ENCODE measurements at places on chromosomes 7 and 10. TPM values are rescaled to one million over a fixed set of nuclear protein-coding genes. Genes with fewer than 3 reads are reported as not detected.
A peak's percentile ranks its signal among the peaks of the same experiment; 100 is the strongest.

The MTERF1 gene
- polyA plus RNA-seq: 12.5 TPM

The IFT22 gene
- 19.4 TPM for polyA plus RNA-seq

GRCh38 chr10:43068471-43069210, 8.2 kb upstream of the RET start:
- no peaks in the 10 kb centered on the region for H3K36me3 ChIP-seq
- no peaks in the 10 kb centered on the region for H3K4me1 ChIP-seq
- DNase-seq: no peak

The GIMAP6 gene
- 0.31 TPM for polyA plus RNA-seq

DNA sequence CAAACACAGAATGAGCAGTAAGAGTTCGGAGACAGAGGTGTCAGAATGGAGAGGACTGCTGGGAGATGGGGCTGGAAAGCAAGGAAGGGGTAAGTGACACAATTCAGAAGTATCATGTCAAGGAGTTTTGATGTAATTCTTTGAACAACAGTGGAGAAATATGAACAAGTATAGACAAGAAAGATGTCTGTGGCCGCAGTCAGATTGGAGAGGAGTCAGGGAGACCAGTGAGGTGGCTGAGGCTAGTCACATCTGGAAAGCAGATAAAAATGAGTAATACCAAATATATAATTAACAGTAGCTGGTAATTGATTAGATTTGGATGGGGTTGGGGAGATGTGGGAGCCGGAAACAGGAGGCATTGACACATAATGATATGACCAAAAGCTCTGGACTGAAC, 540.9 kb downstream of the SUGCT start:
- no peak for DNase-seq
- H3K36me3 ChIP-seq: no peaks in the 10 kb centered on the region
- no peaks in the 10 kb centered on the region for H3K4me1 ChIP-seq

DNA sequence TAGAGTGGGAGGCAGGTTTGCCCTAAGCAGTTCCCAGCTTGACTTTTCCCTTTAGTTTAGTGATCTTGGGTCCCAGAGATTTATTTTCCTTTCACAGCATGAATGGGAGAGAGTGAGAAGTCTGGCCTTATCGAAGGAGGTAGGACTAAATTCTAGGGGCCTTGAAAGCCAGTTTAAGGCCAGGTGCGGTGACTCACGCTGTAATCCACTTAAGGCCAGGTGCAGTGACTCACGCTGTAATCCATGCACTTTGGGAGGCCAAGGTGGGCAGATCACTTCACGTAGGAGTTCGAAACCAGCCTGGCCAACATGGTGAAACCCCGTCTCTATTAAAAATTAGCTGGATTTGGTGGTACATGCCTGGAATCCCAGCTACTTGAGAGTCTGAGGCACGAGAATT, 392.2 kb downstream of the ACTR3B start:
- H3K27me3 ChIP-seq: no peaks in the 10 kb centered on the region
- no peaks in the 10 kb centered on the region for H3K4me1 ChIP-seq
- DNase-seq: no peak
- no peak overlapping the region for H3K27ac ChIP-seq
- H3K36me3 ChIP-seq: no peaks in the 10 kb centered on the region

The NAT16 gene
- not detected for polyA plus RNA-seq

- H3K4me1 ChIP-seq: no peaks in the 10 kb centered on the region
- DNase-seq: no peak
- peaks cover 14% of the 10 kb centered on the region for H3K36me3 ChIP-seq
- peaks cover 3% of the 10 kb centered on the region for H3K27me3 ChIP-seq
Measured at GRCh38 chr10:15222511-15222910, 54.0 kb upstream of the NMT2 start.

DNA sequence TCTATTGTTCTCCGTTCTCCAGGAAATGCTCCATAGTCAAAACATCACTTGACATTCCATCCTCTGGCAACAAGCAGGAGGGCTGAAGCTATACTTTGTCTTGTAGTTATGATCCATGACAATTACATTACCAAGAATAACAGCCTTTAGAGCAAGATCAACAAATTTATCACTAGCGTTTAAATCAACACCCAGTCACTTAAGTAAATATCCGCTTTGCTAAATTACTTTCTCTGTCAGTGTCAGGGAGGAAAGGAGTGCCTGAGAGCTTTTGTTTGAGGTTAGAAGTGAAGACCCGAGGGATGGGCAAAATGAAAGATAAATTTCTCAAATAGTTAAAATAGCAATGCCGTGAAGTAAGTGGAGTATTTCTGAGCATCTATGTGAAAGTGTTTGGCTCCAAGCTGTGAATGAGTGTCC, 236.1 kb upstream of the BMPER start:
- no peaks in the 10 kb centered on the region for H3K27me3 ChIP-seq
- no peak for DNase-seq
- peaks cover 20% of the 10 kb centered on the region for H3K4me1 ChIP-seq
- H3K36me3 ChIP-seq: no peaks in the 10 kb centered on the region

DNA sequence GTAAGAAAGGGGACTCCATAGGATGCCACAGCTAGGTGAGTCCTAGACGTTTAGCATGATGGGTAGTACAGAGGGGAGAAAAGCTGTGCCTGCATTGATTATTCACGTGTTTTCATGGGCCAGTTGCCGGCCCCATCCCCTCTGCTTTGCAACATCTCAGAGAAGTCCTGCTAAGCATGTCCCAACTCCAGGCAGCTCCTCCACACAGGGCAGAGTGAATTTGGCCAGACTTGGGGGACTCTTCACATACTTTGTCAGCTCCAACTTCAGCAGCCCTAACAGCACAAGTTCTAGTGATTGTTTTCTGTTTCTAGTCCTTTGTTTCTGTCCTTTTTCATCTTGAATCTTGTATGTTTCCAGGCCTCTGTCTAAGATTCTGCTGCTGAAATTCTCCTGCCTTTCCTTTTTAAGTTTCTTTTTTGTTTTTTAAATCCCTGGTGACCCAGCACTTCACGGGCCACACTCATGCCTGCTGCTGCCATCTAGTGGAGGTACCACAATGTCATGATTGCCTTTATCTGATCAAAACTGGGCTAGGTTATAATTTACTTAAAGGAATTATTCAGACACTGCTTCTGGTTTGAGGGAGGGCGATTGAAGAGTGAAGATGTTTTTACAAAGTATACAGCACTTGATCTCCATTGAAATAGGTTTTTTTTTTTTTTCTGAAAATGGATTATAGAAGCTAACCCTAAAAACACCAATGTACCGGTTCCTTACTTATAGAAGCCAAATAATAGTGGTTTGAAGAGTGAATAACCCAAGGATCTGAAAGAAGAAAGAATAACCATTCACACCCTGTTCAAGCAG, 276.9 kb downstream of the CSTF2T start:
- H3K27ac ChIP-seq: no peak overlapping the region
- peaks cover 5% of the 10 kb centered on the region for H3K27me3 ChIP-seq
- no peak overlapping the region for H3K4me3 ChIP-seq
- H3K4me1 ChIP-seq: peaks cover 2% of the 10 kb centered on the region
- no peak for DNase-seq
- H3K36me3 ChIP-seq: no peaks in the 10 kb centered on the region

DNA sequence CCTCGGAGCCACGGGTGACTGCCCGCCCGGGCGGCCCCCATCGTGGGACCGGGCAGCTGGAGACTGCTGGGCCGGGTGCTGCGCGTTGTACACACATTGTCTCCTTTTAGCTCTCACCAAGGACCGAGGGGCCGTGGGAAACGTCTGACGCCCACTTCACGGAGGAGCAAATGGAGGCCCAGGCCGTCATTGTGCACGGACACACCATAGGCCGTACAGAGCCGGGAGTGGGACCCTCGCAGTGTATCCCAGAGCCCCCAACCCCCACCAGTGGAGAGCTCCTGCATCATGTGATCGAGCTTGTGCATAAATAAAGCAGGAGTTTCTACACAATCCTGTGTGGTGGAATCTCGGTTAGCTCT, 722 bp downstream of the DENND10 start:
- peaks cover 8% of the 10 kb centered on the region for H3K4me1 ChIP-seq
- no peaks in the 10 kb centered on the region for H3K27me3 ChIP-seq
- no peak for DNase-seq
- peak overlapping the region; percentile 74 for H3K4me3 ChIP-seq
- H3K36me3 ChIP-seq: peaks cover 3% of the 10 kb centered on the region

GRCh38 chr7:45055016-45055415, 33.8 kb downstream of the NACAD start:
- DNase-seq: no peak
- H3K27ac ChIP-seq: no peak overlapping the region
- H3K4me1 ChIP-seq: peaks cover 78% of the 10 kb centered on the region
- peaks cover 8% of the 10 kb centered on the region for H3K36me3 ChIP-seq

- H3K27ac ChIP-seq: no peak overlapping the region
- no peaks in the 10 kb centered on the region for H3K36me3 ChIP-seq
- H3K4me1 ChIP-seq: peaks cover 48% of the 10 kb centered on the region
- no peak overlapping the region for H3K4me3 ChIP-seq
Measured at GRCh38 chr10:88116971-88117626, 253.7 kb downstream of the PTEN start.

DNA sequence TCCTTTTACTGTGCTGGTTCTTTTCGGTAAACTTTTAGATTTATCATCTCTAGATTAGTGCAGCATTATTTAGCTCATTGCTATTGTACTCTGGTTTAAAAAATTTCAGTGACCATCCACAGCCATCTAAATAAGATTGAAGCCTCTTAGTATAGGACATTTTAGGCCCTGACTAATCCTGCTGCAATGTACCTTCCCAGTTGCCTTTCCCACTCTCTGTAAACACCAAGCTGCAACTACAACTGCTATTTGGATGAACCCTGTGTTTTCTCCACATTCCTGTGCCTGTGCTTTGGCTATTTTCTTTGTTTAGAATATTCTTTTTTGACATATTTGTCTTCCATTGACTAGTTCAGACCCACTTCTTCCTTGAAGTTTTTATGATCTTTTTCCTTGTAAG, 314.6 kb downstream of the AUTS2 start:
- DNase-seq: no peak
- no peak overlapping the region for H3K4me3 ChIP-seq
- H3K36me3 ChIP-seq: peaks cover 4% of the 10 kb centered on the region

The MACC1 gene
- polyA plus RNA-seq: 0.50 TPM

The C7orf33 gene
- not detected for polyA plus RNA-seq

The FKBP6 gene
- polyA plus RNA-seq: not detected

GRCh38 chr7:122632238-122632637, 66.7 kb downstream of the RNF133 start:
- no peak for DNase-seq
- no peak overlapping the region for H3K4me3 ChIP-seq
- H3K27ac ChIP-seq: no peak overlapping the region
- H3K36me3 ChIP-seq: no peaks in the 10 kb centered on the region

- peaks cover 20% of the 10 kb centered on the region for H3K36me3 ChIP-seq
- H3K27me3 ChIP-seq: no peaks in the 10 kb centered on the region
- DNase-seq: no peak
- H3K4me3 ChIP-seq: no peak overlapping the region
- H3K27ac ChIP-seq: no peak overlapping the region
Measured at GRCh38 chr10:12405342-12406320, 56.3 kb downstream of the CAMK1D start.

DNA sequence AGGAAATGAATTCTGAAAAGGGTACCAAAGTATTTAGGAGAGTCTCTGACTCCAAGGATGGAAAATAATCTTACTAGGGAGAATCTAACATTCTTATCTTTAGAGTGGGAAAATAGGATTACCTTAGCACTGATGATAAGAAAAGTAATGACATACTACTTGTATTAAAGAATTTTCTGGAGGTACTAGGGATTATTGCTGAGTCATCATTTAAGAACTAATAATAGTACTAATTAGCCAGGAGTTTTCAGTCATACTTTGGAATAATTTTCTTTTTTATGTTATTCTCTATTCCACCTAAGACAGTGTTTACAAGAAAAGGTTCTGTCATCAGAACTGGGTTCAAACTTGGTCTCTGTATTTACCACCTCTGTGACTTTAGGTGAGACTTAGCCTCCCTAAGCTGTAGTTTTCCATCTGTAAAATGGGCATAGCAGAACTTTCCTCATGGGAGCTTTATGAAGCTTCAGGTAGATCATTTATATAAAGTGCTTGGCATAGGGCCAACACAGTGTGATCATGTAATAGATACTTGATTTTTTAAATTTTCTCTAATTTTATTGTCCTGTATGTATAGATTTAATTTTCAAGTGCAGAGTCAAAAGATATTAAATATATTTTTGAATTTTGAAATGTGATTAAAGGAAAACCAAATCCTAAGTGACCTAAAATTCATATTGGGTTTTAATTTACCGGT, 20.4 kb downstream of the ITGB8 start:
- no peaks in the 10 kb centered on the region for H3K4me1 ChIP-seq
- no peaks in the 10 kb centered on the region for H3K36me3 ChIP-seq
- peaks cover 13% of the 10 kb centered on the region for H3K27me3 ChIP-seq
- H3K4me3 ChIP-seq: no peak overlapping the region

The HOXA1 gene
- not detected for polyA plus RNA-seq

The HERPUD2 gene
- polyA plus RNA-seq: 75.7 TPM

The TMEM225B gene
- polyA plus RNA-seq: 1.1 TPM
